ENCODE measurements at places on chromosomes 4 and X.

GRCh38 chr4:1277667-1278665 is 11.7 kb upstream of the MAEA start:
- no peak for DNase-seq

- DNase-seq: no peak
These were observed 24.1 kb downstream of the CSF2RA start for GRCh38 chrX:1292575-1293290.

DNA sequence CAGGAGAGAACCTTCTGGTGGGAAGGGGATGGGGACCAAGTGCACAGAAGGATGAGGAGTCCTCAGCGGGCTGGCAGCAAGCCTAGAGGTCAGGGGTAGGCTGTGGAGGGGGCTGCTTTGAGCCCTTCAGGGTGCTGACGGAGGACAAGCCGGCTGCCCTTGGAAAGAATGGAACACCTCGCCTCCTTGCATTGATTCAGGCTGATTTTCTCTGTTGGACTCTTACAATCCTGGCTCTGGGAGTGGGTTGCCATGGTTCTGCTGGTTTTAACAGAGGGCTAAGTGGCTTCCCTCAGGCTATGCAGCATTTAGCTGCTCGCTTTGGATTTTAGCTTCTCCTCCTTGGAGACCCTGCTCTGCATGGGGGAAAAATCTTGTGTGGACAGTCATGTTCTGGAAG is 49.4 kb upstream of the CHRNA9 start:
- no peak for DNase-seq

GRCh38 chr4:85956293-85956945 is 403.4 kb downstream of the MAPK10 start:
- no peak for DNase-seq

- no peak for DNase-seq
These were observed 130.4 kb downstream of the INPP4B start for GRCh38 chr4:142715727-142716126.

DNA sequence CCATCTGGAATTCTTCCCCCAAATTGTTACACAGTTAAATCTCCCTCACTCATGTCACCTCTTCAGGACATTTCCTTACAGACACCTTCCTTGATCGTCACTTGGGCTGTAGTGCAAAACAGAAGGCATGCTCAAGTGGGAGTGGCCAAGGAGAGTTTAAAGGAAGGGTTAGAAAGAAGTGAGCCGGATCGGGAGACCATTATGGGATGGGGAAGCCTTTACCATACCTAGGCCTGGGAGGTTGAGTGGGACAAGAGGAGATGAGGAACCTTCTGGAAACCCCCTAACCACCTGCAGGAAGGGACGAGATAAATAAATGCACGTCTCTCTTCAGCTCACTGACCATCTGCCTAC is 102.7 kb downstream of the UCHL1 start:
- no peak for DNase-seq

GRCh38 chrX:13911586-13911985 is 94.7 kb upstream of the GPM6B start:
- no peak for DNase-seq

DNA sequence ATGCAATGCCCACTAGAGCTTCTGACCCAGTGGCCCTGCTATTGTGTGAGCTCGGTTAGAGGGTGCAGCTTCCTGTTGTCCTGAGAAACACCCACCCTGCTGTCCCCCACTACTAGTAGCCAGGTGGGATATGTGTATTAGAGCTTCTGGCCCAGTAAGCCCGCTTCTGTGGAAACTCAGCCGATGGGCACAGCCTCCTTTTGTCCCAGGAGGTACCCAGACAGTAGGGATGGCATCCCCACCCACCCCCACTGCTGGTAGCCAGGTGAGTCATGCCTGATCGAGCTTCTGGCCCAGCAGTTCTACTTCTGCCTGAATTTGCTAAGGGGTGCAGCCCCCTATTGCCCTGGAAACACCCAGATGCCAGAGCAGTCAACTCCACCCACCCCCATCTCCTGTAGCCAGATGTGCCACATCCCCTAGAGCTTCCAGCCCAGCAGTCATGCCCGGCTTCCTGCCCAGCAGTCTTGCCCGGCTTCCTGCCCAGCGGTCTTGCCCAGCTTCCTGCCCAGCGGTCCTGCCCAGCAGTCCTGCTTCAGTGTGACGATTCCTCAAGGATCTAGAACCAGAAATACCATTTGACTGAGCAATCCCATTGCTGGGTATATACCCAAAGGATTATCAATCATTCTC is 162.7 kb upstream of the KLF8 start:
- DNase-seq: no peak

DNA sequence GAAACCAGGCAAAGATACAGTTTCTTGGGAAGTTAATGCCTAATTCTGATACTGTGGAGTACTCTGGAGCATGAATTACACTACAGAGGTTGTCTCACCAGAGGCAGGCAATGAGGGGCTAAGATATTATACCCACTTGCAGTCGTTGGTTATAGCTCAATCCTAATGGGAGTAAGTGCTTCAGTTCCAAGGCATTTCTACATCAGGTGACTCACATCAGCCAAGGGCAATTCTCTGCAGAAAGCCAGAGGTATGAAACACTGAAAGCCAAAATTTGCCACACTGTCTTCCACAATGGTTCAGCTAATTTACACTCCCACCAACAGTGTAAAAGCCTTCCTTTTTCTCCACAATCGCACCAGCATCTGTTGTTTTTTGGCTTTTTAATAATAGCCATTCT is 174.0 kb upstream of the IL15 start:
- DNase-seq: no peak

DNA sequence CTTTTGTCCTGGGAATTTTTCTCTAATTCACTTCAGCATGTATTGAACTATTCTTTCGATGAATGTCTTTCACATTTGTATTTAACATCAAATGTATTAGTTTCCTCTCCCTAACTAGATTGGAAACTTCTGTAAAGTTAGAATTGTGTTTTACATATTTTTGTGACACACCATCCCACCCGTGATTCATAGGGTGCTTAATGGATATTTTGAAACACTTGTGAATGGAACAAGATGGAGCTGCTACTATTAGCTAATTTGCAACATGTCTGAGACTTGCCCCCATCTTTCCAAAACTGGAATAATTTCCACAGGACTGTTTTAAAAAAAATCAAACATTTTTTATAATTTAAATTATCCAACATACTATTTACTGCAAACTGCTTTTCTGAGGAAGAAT is 30.2 kb upstream of the GNPDA2 start:
- no peak for DNase-seq

- no peak for DNase-seq
These were observed 4.0 kb upstream of the SLC34A2 start for GRCh38 chr4:25651682-25652081.

GRCh38 chrX:69389101-69389501 is 115.0 kb upstream of the NALF2 start:
- no peak for DNase-seq

DNA sequence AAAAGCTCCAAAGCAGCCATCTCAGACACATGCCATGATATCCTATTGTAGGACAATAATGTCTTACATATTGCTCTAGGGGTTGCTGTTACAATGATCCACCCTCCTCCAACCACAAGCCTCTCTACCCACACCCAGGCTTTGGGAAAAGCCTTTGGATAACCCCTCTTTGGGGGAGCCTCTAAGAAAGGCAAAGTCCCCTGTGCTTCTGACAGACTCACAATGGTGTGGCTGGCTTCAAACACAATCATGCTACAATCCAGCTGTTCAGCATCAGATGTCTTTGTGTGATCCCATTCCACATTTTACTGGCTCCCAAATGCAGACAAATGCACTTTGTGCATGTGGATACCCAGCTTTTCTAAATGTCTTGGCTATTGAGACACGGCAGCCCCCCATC is 65.9 kb upstream of the CAPN6 start:
- no peak for DNase-seq

DNA sequence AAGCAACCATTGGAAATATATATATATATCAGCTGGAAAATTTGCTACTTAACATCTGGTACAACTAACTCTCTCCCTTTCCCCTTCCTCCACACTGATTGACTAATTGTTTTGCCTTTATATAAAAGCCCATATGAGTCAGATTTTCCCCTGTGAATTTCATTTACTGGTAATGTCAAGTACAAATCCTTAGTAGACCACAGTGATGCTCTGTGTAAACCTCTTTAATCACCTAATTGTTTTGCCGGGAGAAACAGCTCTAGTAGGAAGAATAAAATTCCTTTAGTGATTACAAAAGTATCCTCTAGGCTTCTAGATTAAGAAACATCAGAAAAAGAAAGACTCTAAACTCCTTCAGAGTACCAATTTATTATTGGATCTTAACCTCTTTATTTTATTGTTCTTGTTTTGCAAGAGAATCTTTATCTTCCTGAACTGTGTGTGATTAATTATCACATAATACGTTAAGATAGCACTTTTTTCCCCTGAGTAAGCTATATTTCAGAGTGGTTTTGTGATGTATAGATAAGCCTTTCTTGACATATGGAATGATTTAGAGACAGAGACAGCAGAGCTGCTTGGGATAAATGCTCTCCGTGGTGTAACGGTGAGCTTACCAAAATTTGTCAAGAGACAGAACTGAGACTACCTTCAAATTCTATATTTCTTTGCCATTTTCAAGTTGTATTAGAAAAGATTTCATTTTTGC is 1606.4 kb upstream of the TENM3 start:
- no peak for DNase-seq

- no peak for DNase-seq
These were observed 191.0 kb downstream of the AFF2 start for GRCh38 chrX:148691456-148691855.

DNA sequence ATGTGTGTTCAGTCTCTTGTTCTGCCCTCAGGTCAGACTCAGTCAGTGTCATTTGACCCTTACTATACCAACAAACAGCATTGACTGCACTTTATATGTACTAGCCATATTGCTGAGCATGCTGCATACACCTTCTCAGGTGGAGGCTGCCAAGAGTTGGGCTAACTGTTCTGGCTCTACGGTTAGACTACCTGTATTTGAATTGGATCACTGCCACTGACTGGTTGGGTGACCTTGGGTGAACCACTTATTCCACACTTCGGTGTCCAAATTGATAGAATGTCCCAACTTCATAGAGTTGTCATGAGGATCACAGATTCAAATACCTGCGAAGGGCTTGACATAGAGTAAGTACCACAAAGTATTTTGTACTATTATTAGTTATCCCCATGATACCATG is 91.2 kb upstream of the GPR50 start:
- DNase-seq: no peak

DNA sequence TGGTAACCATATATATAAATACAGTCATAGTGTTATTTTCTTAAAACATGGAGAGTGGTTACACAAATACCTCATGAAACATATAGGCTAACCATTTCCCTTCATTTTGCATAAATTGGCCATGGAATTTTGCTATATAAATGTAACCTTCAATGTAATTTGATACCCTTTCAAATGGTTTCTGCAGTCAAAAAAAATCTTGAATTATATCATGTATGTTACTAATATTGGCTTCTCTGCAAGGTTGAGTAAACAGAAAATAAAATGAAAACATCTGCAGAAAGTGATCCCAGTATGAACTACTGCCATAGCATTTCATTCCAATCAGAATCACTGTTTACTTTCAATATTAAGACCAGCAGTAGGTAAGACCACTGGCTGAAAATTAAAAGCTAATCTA is 1165.9 kb upstream of the TENM3 start:
- peak; percentile 11 for DNase-seq

DNA sequence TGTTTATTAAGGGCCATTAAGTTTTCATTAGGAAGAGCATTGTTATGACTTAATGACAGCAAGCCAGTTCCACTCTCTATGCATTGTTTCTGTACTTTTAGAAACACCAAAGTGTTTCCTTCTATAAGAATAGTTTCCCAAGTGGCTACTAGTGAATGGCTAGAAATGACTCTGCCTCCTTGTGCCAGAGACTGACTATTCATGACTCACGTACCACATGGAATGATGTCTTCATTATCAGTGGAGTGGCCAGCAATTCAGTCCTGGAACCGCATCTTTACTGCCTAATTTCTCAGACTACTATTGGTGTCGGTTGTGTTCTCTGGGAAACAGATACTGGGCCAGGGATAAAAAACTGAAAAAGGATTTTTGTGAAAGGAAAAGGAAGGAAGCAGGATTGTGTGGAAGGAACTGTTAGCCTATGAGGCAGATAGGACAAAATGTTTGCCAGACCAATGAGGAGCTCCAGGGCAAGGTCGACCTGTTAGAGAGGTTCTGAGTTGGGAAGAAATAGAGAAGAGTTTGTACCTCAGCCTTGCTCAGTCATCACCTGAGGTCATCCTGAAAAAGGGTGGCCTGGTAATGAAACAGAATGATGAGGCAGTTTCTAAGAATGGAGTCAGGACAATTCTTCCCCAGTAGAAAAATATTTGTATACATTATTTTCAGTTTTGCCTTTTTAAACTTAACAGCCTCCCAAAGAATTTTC is 218.6 kb downstream of the SPCS3 start:
- DNase-seq: no peak

- peak; percentile 24 for DNase-seq
These were observed 613.3 kb downstream of the BCOR start for GRCh38 chrX:39484159-39485068.

GRCh38 chr4:97003715-97004114 is 1139.6 kb downstream of the STPG2 start:
- no peak for DNase-seq

DNA sequence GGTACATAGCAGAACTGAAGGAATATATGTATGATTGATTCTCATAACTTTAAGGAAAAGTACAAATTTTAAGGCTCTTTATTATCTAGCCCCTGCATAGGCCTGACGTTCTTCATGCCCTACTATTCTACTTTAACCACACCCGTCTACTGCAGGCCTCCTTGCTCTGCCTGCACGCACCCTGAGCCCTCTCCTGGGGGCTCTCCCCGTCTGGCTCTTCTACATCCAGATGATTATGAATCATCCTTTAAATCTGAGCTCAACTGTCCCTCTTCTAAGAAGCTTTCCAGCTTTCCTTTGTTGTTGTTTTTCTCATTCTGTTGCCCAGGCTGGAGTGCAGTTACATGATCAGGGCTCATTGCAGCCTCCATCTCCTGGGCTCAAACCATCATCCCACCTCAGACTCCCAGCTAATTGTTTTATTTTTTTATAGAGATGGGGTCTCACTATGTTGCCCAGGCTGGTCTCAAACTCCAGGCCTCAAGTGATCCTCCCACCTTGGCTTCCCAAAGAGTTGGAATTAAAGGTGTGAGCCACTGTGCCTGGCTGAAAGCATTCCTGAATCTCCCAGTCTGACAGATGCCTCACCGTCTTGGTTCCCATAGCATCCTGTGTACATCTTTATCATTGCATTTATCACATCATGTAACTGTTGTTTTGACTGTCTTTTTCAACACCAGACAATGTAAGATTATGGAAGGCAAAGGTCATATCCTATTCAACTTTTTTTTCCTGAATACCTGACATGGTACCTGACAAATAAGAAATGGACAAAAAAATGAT is 89.2 kb downstream of the WDFY3 start:
- no peak for DNase-seq

- DNase-seq: no peak
These were observed 53.7 kb downstream of the ANKRD50 start for GRCh38 chr4:124658795-124659194.

GRCh38 chrX:6244666-6245065 is 16.0 kb upstream of the NLGN4X start:
- peak; percentile 17 for DNase-seq

DNA sequence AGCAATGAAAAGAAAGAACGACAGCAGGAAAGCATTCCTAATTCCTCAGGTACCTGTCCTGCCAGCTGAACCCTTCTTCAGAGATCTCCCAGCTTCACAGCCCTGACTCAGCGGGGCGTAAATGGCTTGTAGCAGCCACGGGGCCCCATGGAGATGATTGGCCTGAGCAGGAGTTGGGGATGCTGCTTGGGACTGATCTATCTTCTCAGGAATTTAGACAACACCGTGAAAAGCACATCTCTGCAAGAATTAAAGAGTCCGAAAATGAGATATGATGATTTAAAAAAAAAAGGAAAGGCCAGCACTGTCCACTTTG is 22.5 kb upstream of the SLC25A4 start:
- DNase-seq: no peak

- no peak for DNase-seq
These were observed 135.6 kb downstream of the TSPAN5 start for GRCh38 chr4:98522636-98523395.

Data from NCI-H2081 (cell line).